ENCODE measurements at places on chromosomes 12 and 14.

DNA sequence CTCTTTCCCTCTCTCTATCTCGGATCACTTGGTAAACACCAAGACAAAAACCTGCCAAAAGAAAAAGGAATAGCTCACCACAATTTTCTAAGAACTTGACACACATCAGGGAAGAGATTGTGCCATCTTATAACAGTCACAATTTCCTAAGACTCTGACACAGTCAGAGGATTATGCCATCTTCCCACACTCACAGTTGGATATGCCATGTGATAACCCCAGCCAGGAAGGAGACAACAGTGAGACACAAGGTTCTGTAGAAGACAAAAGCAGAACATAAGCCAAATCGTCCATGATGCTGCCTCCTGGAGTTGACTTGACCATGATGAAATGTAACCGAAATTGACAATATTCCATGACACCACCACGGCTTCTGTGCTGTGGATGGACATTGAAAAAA lies 2.8 kb upstream of the CLEC9A start:
- no peak for DNase-seq

- no peak for DNase-seq
These were observed 21.1 kb upstream of the VWF start for GRCh38 chr12:6145564-6145963.

GRCh38 chr14:36553656-36554260 lies 28.7 kb downstream of the NKX2-8 start:
- DNase-seq = peak; percentile 31

DNA sequence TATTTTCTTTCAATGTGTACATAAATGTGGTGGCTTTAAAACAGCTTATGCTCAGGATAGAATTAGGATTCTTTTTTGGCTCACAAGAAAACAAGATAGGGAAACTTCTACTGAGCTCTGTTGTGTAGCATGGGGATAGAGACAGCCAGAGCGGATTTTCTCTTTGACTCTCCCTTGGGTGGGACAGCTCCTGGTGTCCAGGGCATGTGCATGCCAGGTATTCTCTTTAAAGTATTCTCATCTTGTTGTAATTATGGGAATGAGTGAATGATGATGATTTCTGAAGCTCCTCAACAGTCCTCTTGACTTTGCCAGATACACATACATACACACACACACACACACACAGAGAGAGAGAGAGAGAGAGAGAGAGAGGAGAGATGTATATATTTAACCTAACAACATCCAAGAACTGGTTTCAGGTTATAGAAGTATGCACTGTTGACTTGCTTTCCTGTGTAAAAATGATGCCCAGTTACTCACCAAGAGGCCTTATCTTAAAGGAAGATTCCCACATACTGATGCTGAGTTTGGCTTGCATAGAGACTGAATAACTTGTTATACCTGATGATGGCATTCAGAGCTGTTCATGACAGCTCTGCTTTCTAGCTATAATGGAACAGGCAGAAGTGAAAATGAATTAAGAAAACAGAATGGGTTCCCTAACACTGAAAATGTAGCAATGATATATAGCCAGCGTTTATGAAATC lies 387.5 kb downstream of the EGLN3 start:
- no peak for DNase-seq

- DNase-seq = no peak
These were observed 192.9 kb downstream of the NUAK1 start for GRCh38 chr12:105945880-105946279.

- no peak for DNase-seq
These were observed 121.6 kb downstream of the NCOR2 start for GRCh38 chr12:124445826-124446225.

- DNase-seq = no peak
These were observed 53.3 kb upstream of the STXBP6 start for GRCh38 chr14:25103271-25103670.

DNA sequence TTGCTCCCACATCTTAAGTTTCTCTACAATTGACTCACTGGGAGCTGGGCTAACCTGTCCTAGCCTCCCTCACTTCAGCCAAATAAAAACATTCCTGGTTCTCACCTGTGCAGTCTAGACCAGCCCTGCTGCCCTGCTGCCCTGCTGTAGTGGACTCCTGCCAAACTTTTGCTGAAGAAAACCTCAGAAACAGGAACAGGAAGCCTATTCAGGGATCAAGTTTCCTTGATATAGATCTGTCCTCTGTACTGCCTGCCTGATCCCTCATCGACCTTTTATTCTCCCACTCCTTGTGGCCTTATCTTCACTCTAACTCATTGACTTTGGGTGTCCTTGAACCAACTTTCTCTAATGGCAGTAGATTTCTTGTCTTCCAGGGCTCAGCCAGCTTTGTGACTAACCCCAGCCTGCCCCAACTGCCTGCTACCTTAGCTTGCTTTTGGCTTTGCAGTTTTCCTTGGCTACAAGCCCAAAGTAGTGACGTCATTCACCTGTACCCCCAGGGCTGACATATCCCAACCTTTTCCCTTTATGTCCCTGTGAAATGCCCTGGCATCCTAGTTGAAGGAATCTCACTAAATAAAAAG lies 234.8 kb downstream of the DUSP6 start:
- no peak for DNase-seq

DNA sequence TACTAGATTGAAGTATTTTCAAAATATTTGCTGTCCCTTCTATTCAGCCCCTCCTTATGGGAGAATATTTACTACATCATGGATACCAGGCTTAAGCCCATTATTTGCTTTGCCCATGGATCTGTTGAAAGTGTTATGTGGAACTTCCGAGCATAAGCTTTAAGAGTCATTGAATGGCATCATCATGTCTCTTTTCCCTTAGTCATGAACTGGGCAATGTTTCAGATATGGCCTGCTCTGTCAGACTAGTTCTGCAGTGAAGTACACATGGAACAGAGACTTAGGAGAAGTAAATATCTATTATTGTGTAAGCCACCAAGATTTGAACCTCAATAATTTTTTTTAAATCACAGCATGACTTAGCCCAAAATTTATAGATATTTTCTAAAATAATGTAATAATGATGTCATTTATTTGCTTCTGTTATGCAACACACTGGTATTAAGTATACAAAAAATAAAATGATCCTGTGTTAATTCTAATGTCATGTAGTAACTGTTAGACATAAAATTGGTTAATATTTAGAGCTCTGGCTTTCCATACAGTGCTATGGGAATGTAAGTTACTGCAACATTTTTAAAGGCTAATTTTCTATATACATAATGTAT lies 1097.3 kb downstream of the SLC16A7 start:
- no peak for DNase-seq

GRCh38 chr12:10171973-10172728 lies at the start of gene OLR1:
Gene OLR1, minus strand, starts transcription at chr12:10172132. Its CDS starts 55 bp downstream, at chr12:10172077.
- no peak for DNase-seq

DNA sequence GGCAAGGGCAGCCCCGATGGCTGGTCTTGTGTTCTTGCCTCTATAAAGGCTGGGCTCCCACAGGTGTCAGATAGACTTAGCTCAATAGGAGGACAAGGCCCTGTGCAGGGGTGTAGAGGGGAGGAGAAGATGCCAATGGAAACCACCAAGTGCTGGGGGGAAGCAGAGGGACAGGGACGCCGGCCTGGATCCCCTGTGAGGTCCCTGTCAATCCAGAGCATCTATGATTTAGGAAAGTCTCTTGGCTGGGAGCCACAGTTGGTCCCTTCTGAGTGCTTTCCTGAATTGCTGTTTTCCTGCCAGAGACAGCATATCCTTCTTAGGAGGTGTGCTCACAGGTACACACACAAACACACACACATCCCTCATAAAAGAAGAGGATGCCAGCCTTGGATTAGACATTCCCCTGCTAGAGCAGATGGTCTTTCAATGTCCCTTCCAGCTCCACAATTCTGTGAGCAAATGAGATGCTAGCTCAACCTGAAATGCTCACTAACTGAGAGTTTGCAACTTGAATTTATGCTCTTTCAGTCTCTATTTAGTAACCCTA lies 62.7 kb downstream of the TTC7B start:
- DNase-seq = no peak

- no peak for DNase-seq
These were observed 28.5 kb upstream of the C14orf180 start for GRCh38 chr14:104550861-104551728.

DNA sequence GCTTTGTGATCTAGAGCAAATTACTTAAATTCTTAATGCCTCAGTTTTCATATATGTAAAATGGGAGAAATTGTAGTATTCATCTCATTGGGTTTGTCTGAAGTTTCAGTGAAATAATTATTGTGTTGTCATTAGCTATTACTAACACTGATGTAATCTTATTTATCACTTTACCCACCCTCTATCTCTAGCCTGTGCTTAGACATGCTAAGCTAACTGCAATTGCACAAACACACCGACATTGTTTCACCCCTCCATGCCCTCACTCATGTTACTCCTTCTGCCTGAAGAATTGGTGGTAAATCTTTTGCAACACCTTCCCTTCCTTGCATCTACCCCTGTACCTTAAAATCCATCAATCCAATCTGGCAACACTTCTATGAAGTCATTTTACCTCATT lies 241.6 kb downstream of the BCAT1 start:
- DNase-seq = no peak

- DNase-seq = no peak
These were observed 14.8 kb upstream of the PAX9 start for GRCh38 chr14:36646664-36647416.
